Posterior cingulate gyrus (tissue), 11 donors: ENCODE measurements at places on chromosomes 13 and 19.
A peak's percentile ranks its signal among the peaks of the same experiment; 100 is the strongest.

GRCh38 chr13:71412231-71412630, 454.8 kb downstream of the DACH1 start:
- no peak for DNase-seq

DNA sequence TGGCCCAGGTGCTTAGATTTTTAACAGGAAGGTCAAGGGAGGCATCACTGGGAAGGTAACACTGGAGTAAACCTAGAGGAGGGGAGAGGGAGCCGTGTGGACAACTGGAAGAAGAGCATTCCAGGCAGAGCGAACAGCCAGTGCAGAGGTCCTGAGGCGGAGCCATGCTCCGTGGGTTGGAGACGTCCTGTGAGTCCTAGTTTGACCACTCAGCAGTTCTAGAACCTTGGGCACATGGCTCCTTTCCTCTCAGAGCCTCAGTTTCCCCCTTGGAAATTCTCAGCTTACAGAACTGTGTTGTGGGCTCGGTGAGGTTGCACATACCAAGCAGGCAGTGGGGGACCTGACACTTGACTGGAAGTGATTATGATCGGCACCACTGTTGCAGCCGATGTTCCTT, 130.9 kb downstream of the DPF1 start:
- DNase-seq: no peak

DNA sequence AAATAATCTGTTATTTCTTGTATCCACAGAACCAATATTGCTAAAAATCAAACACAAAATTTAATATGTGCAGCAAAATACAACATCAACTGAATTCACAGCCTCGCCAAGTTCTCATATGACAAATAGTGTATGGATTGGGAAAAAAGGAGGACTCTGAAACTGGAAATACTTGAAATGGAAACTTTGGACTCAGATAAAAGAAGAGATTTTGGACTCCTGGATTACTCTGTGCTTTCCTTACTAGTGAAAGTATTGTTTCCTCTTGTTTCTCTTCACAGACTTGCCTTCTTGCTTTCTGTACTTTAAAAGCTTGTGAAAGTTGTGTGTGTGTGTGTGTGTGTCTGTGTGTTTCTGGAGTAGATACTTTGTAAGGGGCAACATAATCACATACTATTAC, 1596.3 kb downstream of the PCDH9 start:
- no peak for DNase-seq

DNA sequence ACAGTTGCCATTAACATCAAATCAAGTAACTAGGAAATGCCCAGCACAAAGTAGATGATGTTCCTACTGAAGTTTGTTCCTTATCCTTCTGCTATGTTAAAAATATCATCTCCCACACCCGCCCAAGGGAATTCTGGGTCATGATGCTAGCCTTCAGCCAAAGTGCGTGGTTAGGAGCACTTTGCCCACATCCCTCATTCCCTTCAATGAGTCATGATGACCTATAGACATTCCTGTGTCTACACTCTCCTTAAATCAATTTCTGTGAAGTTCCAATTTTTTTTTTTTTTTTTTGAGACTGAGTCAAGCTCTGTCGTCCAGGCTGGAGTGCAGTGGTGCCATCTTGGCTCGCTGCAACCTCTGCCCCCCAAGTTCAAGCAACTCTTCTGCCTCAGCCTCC, 17.0 kb downstream of the RXFP2 start:
- no peak for DNase-seq

DNA sequence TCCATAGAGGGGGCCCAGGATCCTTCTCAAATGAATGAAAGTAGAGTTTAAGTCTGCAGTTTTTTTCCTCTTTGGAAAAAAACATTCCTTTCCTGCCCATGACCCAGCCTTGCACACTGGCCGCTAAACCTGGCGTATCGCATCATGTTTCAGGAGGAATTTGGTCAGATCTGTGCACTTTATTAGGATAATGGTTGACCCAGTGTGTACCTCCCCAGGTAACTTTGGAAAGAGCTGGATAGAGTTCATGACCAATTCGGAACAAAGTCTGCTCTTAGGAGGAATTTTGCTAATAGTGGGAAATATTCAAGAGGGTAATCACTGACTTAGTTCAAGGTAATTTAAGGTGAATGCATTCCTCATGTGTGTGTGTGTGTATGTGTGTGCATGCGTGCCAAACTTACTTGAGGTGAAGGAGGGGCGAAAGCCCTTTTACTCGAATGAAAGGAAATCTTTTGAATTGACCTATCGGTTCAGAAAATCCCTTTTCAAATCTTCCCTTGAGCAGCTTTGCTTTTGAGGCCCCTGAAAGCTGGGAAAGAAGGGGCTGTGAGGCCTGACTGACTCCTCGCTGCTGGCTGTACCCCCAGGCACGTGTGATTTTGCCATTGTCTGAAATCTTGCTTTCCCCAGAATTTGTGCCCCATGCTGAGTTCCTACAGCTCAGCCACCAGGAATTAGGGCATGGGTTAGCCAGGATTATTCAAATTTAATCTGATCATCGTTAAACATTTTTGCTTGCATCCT, 46.3 kb downstream of the SIPA1L3 start:
- DNase-seq: no peak

- no peak for DNase-seq
Measured at GRCh38 chr19:2423071-2423914, 4.1 kb downstream of the TIMM13 start.

DNA sequence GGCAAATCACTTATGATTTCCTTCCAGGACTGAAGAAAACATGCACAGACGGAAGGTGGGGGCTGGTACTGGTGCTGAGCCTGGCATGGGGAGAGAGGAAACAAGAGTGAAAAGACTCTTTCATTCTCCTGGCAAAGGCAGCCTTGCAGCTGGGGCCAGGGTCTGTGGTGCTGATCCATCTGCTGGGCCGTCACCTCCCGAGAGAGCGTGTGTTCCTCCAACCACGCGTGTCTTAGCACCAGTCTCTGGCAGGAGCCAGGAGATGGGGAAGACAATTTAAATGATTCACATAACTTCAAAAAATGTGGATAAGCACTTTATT, 23.9 kb upstream of the SPART start:
- peak; percentile 83 for DNase-seq

DNA sequence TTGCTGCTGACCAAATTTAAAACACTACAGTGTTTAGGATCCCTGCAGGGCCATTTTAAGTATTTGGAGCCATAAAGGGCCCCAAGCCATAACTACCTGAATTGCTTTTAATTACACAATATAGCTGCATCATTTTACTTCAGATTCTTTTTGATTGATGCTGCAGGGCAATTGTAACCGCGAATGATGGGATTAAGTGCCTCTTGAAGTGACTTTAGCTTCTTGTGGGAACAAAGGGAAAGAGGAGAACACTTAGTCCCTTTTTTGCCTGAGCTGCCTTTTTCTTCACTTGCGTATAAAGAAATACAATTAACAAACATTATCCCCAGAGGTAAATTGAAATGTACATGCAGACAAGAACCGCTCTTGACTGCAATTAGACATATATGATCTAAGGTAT, 228.5 kb downstream of the ZIC5 start:
- DNase-seq: no peak

DNA sequence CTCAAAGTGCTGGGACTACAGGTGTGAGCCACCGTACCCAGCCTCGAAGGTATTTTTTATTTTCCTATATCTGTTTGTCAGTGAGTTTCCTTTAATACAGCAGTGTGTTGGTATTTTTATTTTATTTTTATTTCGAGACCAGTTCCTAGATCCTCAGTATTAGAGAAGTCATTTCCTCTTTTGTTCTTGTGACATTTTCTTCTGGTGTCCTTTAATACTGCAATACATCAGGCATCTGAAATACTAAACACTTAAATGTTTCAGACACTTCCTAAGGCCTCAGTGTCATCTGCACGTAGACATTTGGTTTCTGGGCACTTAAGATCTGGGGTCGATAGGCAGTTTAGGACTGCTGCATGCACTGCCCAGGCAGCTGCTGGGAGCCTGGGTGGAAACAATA, 22.5 kb downstream of the GATAD2A start:
- no peak for DNase-seq

- DNase-seq: no peak
Measured at GRCh38 chr19:52963247-52963618, 552 bp upstream of the ZNF816 start.

- no peak for DNase-seq
Measured at GRCh38 chr13:99955107-99955746, 16.3 kb downstream of the ZIC5 start.

- peak; percentile 28 for DNase-seq
Measured at GRCh38 chr19:47284324-47284899, 9.7 kb downstream of the INAFM1 start.

GRCh38 chr13:75216038-75216437, 265.9 kb downstream of the TBC1D4 start:
- no peak for DNase-seq

DNA sequence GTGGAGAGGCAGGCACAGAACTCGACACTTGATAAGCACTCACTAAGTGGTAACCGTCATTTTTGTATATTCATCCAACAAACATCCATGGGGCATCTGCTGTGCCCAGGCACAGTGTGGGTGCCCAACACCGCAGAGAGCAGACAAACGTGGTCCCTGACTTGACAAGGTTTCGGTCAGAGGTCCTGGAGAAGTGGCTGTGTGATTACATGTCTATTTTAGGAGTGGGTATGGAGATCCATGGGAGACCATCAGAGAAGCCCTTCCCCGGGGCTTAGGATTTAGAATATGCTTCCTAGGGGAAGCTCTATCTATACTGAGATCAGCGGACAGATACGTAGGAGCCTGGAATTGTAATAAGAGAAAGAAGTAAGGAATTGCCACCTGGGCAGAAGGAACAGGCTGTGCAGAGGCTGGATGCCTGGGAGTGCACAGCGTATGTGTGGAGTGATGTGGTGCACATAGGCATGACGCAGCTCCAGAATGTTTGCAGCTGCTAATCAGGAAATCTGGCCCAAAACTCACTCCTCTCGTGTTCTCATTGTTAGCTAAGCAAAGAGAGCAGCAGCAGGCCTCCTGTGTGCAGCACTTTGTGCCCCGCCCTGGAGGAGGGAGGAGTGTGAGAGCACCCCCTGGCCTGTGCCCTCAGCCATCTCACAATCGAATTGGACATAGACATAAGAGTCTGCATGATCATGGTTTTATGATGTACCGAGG, 23.0 kb upstream of the IRS2 start:
- no peak for DNase-seq

GRCh38 chr13:92864584-92865284, 361.9 kb upstream of the GPC6 start:
- DNase-seq: no peak

- no peak for DNase-seq
Measured at GRCh38 chr13:109880371-109881346, 94.3 kb upstream of the IRS2 start.

DNA sequence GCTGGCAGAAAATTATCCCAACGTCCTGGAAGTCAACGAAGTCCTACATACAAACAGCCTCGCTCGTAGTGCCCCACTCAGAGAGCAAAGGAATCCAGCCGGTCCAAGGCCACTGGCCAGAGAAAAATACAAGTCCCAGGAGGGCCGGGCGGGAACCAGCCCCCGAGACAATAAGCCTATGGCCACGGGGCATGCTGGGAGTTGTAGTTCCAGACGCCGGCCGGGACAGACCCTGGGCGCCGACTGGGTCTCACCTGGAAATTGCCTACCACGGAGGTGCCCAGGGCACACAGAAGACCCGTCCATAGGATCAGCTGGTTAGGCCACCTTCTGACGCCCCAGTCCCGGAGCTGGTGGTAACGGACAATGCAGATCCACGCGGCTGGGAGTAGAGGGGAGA, 5.4 kb downstream of the TMEM150B start:
- DNase-seq: no peak

DNA sequence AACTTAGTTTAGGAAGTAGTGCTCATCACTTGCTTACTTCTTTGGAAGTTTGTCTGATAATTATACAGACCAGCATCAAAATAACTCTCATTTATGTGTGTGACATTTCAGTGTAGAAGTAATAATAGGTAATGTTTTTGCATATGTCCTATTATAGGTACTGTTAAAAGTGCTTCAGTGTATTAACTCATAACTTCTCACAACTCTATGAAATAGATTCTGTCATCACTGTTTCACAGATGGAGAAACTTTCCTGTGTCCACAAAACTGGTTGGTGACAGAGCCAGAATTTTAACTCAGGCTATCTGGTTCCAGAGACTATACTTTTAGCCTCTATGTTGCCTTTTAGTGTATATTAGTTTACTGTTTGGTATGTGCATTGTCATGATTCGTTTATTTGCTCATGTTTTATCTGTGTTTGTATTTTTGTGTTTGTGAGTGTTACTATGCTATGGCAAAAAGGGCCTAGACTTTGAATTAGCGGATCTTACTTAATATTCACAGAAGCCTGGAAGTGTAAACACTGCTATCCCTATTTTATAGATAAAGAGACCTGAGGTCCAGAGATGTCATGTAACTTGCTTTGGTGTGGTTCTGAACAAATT, 12.7 kb downstream of the LPAR6 start:
- DNase-seq: no peak

DNA sequence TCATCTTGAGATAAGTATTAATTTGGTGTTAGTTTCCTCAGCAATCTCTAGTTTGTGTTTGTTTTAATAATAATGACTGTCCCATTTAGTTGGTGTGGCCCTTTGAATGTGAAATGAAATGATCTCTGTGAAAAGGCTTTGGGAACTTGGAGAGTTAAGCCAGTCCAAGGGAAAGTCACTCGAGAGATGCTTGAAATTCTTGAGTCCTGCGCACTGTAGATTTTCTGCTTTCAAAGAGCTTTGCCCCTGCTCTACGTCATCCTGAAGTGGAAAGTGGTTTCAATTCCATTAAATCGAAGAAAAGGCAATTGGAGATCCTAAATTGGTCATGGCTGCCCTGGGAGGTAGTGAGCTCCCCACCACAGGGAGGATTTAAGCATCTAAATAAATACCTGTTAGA, 403.8 kb downstream of the ZNF536 start:
- DNase-seq: no peak

DNA sequence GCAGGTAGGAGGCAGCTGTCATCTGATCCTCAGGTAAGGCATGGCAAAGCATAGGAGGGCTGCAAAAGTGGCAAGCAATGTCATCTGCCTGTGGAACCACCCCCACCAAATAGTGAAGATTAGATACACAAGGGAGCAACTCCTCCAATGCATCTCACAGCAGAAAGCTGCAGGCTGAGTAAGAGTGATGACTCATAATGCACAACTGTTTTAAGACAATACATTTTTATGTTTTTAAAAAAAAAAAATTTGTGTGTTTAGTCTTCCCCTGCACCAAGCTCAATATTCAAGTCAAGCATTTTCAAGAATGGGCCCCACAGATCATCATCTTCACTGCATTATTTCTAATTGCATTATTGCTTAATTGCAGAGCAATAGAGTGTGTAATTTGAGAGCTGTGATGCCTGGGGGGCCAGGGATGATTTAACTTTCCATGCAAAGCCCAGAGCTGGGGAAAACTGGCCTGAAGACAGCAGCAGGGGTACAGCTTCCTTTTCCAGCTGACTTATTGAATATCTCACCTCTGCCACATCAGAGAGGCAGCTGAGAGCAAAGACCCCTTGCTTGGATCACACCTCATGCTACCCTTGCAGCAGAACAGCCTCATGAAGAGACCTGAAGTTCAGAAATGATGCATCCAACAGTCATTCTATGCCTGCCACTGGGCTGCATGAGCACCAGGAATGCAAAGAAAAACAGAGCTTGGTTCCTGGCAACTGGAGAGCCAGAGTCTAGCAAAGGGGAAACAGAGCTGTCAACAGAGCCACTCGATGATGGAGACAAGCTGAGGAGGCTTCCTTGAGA, 22.7 kb upstream of the POP4 start:
- no peak for DNase-seq
